ENCODE measurements at places on chromosomes 3 and 15.

- no peak for DNase-seq
Measured at GRCh38 chr3:5347486-5347885, 160.0 kb downstream of the EDEM1 start.

DNA sequence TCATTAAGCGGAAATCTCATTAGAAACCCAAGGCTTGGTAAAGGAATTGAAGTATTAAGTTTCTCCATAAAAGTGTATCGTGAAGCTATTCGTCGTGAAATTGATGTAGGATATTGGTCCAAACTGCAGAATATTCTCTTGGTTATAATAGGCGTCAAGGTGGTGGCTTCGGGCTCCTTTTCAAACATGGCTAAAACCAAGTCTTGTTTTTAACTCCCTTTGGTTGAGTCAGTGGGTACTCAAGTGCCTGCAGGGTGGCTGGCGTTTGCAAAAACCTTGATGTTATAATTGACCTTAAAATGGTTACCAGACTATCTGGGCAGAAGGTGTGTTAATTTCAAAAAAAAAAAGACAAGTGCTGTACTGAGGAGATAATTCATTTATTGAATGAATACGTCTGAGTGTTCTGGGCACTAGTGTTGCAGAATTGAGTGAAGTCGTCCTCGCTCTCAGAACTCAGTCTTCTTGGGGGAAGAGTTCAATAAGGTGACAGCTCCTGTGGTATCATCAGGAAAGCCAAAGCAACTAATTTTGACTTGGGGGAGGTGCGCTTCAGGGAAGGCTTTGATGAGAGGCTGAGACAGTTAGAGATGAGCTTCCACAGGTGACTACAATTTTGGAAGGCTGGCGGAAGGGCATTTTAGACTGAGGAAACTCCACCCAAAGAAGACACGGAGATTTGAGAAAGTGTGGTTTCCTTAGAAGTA lies 1.5 kb downstream of the UBE2Q2 start:
- no peak for DNase-seq

- no peak for DNase-seq
Measured at GRCh38 chr3:177960014-177960413, 576.2 kb upstream of the KCNMB2 start.

DNA sequence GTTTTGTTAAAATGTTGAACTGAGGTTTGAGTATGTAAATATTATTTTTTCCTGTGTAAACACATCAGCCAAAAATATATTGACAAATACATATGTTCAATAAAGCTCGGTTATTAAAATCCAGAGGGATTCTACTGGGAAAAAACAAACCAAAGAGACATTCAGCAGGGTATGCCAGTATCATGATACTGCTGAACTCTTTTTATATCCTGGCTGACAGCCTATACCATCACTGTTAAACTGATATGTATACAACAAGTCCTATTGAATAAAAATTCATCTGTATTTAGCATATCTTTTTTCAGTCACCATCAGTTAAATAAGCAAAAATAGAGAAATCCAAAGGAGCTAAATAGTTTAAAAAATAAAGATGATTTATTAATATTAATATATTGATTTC lies 71.6 kb upstream of the NEO1 start:
- no peak for DNase-seq

GRCh38 chr3:156664831-156665178 lies 9.6 kb upstream of the TIPARP start:
- DNase-seq, result no peak

- DNase-seq, result no peak
Measured at GRCh38 chr3:128359846-128360642, 106.6 kb downstream of the DNAJB8 start.

DNA sequence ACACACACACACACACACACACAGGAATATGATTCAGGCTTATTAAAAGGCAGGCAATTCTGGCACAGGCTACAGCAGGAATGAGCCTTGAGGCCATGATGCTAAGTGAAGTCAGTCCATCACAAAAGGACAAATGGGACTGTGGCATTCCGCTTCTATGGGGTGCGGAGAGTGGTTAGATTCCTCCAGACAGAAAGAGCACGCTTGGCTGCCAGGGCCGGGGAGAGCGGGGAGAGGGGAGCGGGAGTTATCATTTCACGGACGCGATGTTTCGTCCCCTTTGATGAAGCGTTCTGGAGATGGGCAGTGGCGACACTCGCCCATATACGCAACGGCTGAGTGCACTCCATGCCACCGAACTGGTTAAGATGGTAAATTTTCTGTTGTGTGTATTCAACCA lies 58.5 kb upstream of the FAM174B start:
- DNase-seq, result no peak

- DNase-seq, result no peak
Measured at GRCh38 chr3:106121491-106122289, 252.9 kb upstream of the CBLB start.

DNA sequence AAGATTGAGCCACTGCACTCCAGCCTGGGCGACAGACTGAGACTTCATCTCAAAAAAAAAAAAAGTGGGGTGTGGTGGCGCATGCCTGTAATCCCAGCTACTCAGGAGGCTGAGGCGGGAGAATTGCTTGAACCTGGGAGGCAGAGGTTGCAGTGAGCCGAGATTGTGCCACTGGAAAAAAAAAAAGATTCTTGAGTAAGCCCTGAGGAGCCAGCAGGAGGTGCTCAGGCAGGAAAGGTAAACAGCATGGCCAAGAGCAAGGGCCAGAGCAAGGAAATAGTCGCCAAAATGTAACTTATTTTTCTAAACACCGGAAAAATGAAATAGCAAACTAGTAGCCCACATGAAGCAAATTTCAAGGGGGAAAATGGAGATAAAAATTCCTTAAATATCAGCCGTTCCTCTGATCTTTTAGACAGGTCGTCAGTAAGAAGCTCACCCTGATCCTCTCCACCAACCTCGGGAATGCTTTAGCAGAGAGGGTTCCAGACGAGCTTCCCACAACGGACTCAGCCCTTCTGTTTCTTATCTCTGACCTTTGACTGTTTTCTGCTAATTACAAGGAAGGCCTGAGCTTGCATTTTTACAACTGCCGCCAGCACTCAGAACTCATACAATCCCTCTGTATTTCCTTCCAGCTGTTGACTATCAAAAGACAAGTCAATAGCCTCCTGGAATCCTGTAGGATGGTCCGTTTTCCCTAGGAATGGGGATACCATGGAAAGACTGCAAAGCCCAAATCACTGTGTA lies 45.0 kb upstream of the AKAP13 start:
- DNase-seq, result no peak

DNA sequence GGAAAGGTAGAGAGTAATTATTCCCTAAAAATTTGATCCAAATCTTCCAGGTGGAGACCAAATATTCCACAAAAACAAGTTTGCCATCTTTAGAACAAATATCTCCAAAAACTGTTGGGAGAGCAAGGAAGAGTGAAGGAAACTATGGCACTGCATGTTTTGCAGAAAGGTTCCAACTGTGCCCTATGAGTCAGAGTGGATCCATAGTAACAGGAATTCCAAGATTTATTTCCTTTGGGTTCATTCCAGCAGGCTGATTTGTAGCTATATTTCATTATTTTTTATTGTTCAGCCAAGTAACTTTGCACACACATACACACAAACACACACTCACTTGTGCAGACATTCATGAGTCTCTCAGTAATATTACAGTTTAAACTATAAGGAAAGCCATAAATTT lies 459.7 kb upstream of the EPHA6 start:
- DNase-seq, result no peak

DNA sequence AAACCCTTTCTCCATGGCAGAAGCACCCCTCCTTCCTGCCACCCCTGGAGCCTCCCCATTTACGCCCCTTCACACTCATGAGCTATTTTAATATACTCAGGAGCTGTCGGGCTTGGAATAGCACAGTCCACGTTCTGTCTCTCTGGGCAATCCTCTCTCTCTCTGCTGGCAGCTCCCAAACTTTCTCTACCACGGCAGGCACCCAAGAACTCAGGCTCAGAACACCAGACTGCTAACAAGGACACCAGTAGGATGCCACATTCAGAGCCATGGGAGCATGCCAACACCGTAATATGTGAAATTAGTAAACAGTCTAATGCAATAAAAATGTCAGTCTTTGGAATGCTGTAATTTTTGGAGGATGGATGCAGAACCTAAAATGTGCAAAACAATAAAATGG lies 19.3 kb downstream of the TNFAIP8L3 start:
- no peak for DNase-seq

- DNase-seq, result no peak
Measured at GRCh38 chr15:44882499-44882968, 74.0 kb upstream of the TERB2 start.

- DNase-seq, result no peak
Measured at GRCh38 chr3:49471856-49472495, 1.9 kb downstream of the DAG1 start.

DNA sequence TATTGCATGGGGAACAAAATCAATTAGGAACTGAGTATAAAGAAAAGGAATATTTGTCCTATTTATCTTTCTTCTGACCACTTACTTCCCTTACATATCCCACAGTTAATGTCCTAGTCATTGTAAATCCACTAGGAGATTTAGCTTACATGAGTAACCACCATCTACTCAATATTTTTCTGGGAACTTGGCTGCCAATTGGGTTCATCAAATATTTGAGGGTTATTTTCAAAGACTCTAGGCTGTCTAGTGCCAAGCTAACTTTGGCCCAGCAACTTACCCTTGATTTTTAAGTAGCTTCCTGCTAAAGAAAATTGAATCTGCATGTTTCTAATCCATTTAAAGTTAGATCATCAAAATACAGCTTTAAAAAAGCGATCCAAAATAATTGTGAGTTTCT lies 362.5 kb upstream of the EPHA3 start:
- DNase-seq, result no peak

DNA sequence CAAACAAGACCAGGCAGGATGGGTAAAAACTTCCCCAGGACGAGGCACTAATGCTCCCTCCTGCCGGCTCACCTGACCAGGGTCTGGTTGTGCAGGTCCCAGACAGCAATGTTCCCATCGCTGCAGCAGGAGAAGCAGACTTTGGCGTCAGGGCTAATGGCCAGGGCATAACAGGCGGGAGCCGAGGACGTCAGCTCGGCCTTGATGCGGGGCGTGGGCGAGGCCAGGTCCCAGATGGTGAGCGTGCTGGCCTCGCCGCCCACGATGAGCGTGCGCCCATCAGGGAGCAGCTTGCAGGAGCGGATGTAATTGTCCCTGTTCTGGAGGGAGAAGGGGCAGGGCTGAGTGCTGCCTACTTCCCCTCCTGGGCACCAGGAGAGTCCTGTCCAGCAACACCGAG lies 43.4 kb downstream of the TLE3 start:
- no peak for DNase-seq

DNA sequence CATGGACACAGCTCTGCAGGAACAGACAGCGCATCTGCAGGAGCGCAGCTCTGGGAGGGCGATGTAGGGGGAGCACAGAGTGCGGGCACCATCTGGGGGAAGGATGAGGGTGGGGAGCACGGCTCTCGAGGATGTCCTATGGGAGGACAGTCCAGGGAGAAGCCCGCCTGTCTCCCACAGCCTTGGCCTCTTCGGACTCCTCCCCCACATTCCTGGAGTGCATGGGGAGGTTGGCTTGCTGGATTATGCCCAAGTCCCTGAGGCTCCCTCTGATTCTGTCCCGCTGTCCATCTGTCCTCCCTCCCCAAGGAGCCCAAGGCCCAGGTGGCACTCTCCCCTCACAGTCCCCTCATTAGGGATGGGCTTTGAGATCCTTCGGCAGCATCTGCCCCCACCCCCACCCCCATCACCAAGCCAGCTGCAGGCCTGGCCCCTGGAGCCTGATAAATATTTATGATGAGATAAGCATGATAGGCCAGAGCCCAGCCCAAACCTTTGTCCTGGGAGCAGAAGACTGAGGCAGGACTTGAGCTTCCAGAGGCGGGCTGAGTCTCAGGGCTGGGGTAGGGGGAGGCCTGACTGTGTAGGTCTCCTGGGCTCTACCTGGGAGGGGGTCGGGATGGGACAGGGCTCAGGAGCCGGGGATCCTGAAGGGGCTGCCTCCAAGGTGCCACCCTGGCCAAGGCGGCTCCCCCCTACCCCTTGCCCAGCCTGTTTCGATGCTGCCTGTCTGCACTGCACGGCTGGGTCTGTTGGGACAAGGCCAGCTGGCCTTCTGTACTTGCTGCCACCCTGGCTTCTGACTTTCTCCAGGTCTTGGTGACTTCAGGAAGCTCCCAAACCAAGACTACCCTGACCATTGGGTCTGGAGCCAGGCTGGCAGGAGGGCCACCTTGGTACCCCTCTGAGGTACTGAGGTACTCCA lies 28.6 kb upstream of the SEMA3F start:
- DNase-seq, result no peak

GRCh38 chr3:27596921-27597320 lies 112.7 kb upstream of the SLC4A7 start:
- no peak for DNase-seq

- DNase-seq, result no peak
Measured at GRCh38 chr3:117565777-117566176, 856.2 kb downstream of the TUSC7 start.

DNA sequence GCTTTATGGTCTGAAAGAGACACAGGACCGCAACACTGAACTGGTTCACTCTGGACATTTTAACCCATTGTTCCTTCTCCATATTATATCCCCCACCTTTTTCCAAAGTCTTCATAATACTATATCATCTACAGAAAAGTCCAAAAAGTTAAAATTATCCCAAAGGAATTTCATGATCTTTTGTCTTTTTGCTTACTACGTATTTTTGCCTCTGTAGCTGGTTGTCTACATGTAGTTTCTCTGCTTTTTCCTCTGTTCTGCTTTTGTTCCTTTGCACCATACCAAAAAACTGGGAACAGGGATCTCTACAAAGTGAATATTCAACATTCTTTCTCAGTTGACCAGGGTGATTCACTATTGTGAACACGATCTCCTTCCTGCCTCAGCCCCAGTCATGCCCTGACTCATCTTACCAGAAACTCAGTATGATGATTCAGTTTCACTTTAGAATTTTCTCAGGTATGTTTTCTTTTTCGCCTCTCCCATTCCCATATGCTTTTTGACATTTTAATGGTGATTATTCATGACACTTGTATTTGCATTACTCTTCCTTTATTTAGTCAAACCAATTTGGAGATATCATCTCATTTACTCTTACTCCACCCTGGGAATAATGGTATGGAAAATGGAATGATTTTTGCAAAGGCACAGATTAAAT lies 14.5 kb downstream of the EMC4 start:
- no peak for DNase-seq

- DNase-seq, result no peak
Measured at GRCh38 chr3:142228964-142229363, 3.6 kb upstream of the GK5 start.

- DNase-seq, result no peak
Measured at GRCh38 chr3:123884203-123884831, at the start of gene MYLK. TSS of gene MYLK (minus strand) at chr3:123884332. CDS start at chr3:123793841, 90,491 bp downstream.
